ENCODE measurements at places on chromosomes 1 and 21. TPM values are rescaled to one million over a fixed set of nuclear protein-coding genes. Genes with fewer than 3 reads are reported as not detected.

Gene FTCD
- total RNA-seq, result 0.30 TPM

GRCh38 chr21:32062591-32063227, 189.9 kb downstream of the HUNK start:
- DNase-seq, result no peak

GRCh38 chr1:101312147-101312546, 75.3 kb downstream of the S1PR1 start:
- no peak for DNase-seq

Gene TMEM51
- total RNA-seq, result 37.4 TPM

DNA sequence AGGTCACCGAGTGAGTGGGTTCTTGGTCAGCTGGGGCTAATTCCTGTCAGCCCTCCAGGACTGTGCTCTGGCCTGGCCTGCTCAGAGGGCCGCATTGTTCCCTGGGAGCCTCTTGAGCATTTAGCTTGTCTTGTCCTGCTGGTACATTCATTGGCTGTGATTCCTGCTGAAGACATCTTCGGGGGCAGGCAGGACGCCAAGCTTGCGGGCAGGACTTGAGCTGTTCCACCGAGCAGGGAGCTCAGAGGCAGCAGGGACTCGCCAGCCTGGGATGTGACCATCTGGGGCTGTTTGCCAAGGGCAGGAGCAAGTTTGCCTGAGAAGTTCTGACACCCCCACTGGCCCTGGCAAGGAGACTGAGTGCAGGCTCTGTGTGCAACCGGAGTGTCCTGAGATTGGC, 7.0 kb upstream of the SLC26A9 start:
- peak; percentile 35 for DNase-seq

DNA sequence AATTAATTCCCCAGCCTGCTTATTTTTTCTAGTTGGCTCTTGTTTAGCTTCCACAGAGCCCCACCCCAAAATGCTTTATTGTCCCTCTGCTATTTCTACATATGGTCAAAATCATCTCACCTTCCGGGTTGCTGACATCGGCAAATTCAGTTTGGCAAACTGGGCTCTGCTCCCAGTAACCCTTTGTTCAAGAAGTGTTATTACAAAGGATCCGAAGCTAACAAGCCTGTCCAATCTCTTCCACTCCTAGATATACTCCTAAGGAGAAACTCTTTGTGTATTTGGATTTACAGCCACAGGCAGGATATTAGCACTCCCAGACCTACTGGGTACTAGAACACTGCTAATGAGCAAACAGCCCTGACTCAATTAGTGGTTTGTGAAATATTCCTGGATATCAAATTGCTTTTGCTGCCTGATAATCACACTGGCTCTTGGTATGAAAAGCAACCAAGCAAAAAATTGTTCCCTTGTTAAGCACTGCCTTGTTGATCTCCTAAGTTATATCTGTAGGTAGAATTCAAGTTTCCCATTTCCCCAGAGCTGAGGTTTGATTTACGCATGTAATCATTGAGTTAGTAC, 4.0 kb downstream of the JUN start:
- peak; percentile 91 for DNase-seq

DNA sequence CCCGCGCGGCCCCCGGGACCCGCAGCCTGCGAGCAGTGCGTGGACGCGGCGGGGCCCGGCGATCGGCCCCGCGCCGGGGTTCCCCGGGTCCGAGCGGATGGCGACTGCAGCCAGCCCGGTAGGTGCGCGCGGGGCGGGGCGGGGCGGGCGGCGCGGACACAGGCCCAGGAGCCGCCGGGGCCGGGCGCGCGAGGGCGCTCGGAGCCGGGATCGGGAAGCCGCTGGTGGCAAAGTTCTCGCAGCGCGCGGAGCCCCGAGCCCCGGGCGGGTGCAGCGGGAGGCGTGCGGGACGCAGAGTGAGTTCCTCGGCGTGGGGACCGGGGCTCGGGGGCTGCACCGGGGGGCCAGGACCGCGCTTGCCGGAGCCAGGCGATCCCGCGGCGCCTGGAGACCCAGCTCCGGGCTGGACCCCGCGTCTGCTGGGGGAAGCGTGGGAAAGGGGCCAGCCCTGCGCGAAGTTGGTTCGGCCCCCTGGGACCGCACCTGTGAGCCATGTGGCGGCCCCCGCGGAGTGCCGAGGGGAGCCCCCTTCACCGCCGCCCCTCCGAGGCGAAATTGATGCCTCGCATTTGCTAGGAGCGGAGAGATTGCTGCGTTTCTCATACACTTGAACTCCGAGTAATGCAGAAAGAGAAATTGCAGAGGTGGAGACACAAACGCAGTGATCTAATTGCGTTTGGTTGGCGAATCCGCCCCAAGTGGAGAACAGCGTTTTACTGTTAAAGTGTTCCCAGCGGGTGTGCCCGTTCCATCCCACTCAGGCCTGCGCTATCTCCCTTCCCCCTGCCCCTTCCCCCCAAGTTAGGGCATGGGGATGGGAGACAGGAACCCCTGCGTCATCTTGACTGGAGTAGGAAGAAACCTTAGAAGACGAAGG, 228.9 kb upstream of the TMEM51 start:
- DNase-seq, result no peak

GRCh38 chr21:14607262-14607661, 61.1 kb upstream of the SAMSN1 start:
- no peak for DNase-seq

DNA sequence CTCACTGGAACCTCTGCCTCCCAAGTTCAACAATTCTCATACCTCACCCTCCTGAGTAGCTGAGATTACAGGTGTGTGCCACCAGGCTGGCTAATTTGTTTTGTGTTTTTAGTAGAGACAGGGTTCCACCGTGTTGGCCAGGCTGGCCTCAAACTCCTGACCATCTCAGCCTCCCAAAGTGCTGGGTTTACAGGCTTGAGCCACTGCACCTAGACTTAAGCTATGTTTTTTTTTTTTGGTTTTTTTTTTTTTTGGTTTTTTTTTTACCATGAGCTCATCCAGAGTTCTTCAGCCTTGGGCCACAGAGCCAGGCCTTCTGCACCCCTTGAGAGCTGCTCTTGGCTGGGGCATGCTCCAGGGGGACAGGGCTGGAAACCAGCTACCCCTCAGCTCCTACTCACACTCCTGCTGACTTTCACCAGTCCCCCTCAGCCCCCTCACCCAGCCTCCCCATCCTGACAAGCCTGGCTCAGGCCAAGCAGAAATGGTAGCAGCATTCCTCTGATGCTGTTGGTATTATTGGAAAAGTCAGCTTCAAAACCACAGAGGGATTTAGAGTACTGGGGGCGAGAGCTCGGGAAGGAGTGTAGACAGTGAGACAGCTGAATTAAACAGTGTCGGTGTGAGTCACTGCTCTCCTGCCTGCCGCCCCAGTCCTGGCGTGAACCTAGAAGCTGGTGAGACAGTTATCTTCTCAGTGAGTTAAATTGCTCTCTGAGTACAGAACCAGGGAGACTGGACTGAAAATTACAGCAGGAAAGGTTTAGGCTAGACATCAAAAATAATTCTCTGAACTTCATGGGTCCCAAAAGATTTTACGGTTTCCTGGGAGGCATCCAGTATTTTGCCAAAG, 63.7 kb downstream of the NAV1 start:
- DNase-seq, result peak; percentile 88

Gene FNBP1L
- 61.0 TPM for total RNA-seq

DNA sequence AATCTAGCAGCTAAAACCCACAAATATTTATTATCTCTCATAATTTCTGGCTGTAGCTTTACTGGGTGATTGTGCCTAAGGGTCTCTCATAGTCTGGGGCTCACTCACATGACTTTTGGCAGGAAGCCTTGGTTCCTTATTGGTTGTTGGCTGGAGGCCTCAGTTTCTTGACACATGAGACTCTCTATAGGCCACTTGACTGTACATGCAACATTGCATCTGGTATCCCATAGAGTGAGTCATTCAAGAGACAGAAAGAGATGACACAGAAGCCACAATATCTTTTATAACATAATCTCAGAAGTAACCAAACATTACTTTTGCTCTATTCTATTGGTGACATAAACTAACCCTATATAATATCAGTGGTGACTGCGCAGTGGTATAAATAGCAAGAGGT, 128.5 kb upstream of the HNRNPU start:
- DNase-seq, result no peak

GRCh38 chr1:22621761-22622160, 14.7 kb upstream of the C1QA start:
- no peak for DNase-seq

Gene FCRLA
- not detected for total RNA-seq

DNA sequence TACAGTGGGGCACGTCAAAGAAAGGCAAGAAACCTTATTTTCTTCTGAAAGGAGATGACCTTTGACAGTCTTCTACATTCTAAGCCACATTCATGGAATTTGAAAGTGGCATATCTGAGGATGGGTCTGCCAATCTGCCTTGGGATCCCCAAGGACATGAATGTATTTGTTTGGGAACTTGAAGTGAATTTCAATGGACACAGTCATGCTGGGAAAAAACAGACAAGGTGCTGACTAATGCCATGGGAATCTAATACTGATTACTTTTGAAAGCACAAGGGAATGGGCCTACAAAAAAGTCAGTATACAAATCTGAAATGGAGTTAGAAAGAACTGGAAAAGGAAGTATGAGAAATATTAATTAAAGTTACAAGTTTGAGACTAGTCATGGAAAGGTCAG, 128.8 kb downstream of the KCNJ6 start:
- peak; percentile 89 for DNase-seq

DNA sequence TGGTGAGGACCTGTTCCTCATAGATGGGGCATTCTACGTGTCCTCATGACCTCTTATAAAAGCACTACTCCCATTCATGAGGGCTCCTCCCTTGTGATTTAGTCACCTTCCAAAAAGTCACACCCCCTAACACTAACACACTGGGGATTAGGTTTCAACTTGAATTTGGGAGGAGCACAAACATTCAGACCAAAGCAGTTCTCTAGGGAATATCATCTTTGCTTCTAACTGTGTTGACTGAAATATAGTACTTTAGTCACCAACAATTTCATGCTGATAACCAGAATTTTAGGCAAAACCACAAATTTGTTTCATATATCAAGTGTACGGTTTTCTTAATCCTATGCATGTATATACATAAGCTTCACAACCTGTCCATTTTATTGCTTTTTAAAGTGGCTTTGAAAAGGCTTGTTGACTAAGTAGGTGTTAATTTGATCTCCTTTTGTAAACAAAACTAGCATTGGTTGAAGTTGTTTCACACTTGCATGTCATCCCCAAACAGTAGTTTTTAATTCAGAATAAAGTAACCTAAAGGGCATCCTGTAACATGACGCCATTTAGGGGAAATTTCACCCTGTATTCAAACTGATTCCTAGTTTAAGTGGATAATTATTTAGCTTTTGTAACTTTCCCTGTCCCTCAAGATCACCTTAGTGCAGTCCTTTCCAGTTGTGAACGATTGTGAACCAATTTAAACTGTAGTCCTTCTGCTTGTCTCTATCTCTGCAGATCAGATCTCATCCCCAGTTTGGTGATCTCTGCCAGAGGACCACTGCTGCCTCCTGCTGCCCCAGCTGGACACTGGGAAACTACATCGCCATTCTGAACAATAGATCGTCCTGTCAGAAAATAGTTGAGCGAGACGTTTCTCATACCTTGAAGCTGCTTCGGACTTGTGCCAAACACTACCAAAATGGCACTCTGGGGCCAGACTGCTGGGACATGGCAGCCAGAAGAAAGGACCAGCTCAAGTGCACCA, 141.1 kb downstream of the TLR5 start:
- DNase-seq, result no peak

DNA sequence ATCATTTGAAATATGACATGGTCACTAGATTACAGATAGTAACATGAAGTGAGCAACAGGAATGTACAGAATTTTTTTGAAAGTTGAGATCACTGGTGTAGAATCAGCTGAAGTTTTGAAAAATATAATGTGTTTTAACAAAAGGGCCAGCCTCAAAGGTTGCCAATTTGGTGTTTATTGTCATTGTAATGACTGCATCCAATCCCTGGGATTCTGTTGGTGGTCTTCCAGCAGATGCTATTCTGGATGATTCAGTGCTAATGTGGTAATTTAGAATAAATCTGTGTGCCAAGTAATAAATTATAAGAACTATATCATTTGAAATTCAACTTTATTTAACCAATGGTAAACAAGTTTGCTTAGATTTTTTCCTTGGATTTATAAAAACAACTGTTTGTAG, 436.4 kb upstream of the PKN2 start:
- DNase-seq, result no peak

GRCh38 chr1:245395680-245396079, 240.9 kb downstream of the KIF26B start:
- no peak for DNase-seq

DNA sequence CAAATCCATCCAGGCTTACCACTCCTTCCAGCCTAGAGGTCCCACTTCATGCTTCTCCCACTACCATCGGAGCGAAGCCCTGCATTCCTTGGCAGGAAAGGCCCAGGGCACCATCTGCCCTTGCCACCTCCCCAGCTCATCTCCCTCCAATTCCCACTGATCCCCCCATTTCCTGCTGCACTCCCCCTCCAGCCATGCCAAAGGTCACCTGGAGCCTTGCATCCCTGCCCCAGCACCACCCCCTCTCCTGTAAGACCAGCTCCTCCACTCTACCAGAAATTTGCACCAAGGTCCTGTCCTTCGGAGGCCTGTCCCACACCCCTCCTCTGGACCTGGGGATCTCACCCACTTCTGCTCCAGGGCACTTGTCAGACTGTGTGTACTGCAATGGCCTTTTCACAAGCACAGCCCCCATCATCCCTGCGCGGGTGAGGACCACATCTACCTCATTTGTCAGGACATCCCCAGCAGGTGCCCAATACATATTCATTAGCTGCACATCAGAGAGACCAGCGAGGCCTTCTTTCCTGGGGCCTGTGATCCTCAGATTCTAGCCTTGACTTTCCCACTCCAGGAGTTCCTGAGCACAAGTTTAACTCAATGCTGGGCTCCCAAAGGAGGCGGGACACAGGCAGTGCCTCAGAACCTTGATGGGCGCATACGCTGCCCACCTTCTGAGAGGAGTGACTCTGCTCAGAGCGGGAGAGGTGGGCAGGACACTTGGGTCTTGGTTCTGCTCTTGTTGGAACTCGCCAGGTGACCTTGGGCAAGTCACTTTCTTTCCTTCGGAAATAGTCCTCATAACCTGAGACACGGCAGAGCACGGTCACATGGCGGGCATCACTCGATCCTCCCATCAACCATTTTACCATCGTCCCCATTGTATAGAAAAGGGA, 49.9 kb upstream of the EDN2 start:
- no peak for DNase-seq

DNA sequence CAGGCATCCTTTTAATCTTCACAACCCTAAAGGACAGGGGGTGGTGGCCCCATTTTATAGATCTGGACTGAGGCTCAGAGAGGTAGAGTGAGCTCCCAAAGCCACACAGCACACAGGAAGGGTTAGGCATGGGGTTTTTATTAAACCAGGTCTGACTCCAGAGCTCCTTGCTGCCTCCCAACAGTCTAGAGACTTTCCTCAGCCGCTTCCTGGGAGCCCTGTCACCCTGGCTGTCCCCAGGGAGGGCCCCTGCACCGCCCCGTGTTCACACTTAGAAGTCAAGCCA, 8.0 kb upstream of the EPHA8 start:
- no peak for DNase-seq

GRCh38 chr21:37181059-37181458, 86.1 kb downstream of the VPS26C start:
- DNase-seq, result no peak

Gene CASZ1
- 7.8 TPM for total RNA-seq
